Cortex of kidney (tissue), 1 donor: ENCODE measurements at places on chromosomes 1 and 21.

GRCh38 chr1:34279971-34280370 is 103.3 kb downstream of the C1orf94 start:
- DNase-seq = no peak

GRCh38 chr1:21704145-21704544 is 35.0 kb upstream of the RAP1GAP start:
- no peak for DNase-seq

GRCh38 chr1:50371749-50372148 is 51.5 kb downstream of the DMRTA2 start:
- DNase-seq = no peak

GRCh38 chr21:37855271-37855646 is 61.0 kb downstream of the KCNJ6 start:
- DNase-seq = no peak

- DNase-seq = no peak
Observed at GRCh38 chr1:30856260-30856790, 52.2 kb downstream of the SDC3 start.

DNA sequence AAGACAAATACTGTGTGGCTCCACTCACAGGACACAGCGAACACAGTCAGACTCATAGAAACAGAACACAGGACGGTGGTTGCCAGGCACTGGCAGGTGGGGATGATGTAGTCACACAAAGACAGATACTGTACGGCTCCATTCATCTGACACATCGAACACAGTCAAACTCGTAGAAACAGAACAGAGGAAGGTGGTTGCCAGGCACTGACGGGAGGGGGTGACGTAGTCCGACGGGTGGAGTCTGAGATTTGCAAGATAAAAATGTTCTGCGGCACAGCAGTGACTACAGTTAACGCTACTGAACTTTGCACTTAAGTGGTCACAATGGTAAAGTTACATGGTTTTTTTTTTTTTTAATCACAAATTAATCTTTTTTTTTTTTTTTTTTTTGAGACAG is 18.7 kb downstream of the C21orf58 start:
- no peak for DNase-seq

DNA sequence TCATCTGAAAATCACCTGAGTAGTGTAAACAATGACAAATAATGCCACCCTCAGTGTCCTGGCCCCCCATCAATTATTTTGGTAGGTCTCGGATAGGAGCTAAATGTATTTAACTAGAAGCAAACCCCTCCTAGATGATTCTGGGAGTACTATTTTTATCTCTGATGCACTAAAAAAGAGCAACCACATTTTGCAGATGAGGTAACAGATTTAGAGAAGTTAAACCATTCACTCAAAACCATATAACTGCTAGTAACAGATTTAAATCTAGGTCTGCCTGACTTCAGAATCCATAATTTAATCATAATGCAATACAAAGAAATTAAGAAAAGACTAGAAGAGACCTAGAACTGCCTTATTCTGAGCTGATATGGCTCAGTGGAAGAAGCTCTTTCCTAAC is 17.3 kb upstream of the PTCH2 start:
- no peak for DNase-seq

DNA sequence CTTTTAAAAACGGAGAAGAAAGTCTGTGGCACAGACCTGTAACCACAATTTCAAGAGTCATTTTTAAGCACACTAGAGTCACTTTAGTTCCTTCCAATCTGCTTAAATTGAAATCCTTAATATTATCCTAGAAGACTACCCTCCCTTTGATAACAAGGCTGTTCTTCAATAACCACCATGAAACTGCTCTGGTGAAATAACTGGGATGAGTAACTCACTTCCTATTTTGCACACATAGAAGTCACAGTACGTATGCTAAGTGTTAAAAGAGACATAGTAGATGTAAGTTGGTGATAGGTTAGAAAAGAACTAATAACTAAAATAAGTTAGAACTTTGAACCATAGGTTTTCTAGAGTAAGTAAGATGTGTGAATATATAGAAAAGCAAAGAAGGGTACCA is 107.8 kb downstream of the NME7 start:
- DNase-seq = no peak

GRCh38 chr1:182877842-182878241 is 38.7 kb downstream of the DHX9 start:
- no peak for DNase-seq

DNA sequence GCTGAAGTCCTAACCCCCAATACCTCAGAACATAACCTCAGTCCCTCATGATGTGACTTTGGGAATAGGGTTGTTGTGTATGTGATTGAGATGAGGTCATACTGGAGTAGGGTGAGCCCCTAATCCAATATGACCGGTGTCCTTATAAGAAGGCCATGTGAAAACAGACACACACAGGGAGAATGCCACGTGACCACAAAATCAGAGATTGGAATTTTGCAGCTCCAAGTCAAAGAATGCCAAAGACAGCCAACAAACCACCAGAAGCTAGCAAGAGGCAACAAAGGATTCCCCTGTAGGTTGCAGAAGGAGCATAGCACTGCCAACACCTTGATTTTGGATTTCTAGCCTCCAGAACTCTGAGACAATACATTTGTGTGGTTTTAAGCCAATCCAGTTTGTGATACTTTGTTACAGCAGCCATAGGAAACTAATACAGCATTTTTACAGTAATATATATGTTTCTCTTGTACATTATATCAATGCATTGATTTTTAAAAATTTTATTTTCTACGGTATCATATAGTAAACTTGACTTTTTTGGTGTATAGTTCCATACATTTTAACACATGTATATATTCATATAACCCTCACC is 5.4 kb downstream of the ZSWIM5 start:
- DNase-seq = no peak

- no peak for DNase-seq
Observed at GRCh38 chr1:14782741-14783591, 184.5 kb downstream of the KAZN start.

DNA sequence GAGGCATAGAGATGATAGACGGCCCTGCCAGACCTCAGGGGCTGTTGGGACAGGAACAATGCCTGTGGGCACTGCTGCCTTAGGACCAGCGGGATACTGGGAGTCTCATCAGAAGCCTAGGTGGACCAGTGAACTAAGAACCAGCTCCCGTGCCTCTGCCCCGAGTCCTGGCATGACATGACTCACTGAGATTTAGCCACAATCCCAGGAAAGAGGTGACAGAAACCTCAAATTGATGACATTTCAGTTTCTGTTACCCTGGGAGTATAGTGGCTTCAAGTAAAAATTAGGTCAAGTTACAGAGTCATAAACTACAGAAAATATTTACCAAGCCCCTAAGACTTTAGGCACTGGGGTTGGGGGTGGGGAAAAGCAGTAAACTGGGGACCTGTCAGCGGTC is 74.6 kb upstream of the GADD45A start:
- no peak for DNase-seq

- no peak for DNase-seq
Observed at GRCh38 chr1:164092603-164093353, 466.2 kb upstream of the PBX1 start.

- DNase-seq = no peak
Observed at GRCh38 chr1:118186026-118186425, 998 bp upstream of the SPAG17 start.

DNA sequence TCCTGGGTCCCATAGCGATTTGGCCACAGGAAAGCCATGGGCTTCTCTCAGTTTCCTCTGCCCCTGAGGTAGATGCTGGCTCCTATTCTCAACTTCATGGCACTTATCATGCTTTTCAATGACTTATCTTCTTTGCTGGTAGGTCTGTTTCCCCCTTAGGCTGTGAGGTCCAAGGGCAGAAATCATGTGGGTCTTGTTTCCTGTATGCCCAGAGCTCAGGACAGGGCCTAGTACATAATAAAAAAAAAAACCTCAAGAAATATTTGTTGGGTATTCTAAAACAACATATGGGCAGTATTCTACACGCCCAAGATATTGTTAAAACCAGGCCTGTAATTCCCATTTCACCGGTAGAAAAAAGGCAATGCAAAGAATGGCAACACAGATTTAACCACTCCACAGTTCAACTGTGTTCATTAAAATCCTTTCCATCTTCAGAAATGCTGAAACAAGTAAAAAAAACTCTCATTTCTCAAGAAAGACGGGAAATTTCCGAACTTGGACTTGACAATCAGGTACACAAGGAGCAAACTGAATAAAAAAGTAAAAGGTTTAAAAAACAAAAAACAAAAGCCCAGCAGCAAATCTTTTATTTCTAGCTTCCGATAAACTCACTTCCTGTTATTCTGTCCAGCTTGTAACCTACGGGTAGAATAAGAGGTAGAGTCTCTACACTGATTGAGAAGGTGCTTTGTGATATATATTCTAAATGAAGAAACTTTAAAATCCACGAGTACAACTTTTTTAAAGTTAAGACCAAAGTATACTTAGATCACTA is 6.3 kb upstream of the TDRD10 start:
- DNase-seq = no peak

DNA sequence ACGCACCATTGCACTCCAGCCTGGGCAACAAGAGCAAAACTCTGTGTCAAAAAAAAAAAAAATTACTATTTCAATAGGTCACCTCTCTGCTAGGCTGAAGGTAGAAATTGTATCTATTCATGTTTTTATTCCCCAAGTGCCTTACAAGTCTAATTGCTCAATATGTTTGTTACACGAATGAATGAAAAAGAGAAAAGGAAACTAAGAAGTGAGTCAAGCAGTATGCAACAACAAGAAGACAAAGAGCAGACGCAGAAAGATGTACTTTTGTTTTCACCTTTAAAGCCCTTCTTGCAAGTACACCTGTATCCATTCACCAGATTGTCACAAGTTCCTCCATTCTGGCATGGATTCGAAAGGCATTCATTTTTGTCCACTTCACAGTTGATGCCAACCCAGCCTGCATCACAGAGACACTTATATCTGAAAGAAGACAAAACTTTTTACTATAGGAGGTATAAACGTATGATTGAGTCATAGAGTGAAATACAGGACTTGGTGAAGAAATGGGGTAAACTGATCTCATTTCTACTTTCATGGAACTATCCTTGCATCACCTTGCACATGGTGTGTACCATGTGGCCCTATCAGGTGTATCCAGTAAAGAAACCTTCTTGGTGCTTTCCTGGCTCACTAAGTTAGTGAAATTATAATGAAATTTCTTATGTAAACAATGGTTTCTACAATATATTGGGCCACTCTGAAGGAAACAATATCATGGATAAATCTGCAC is 57.1 kb upstream of the ADAM30 start:
- no peak for DNase-seq

GRCh38 chr1:3664700-3665375 is 12.5 kb downstream of the TP73 start:
- DNase-seq = no peak

GRCh38 chr1:75764057-75764655 is 21.9 kb upstream of the RABGGTB start:
- DNase-seq = no peak

DNA sequence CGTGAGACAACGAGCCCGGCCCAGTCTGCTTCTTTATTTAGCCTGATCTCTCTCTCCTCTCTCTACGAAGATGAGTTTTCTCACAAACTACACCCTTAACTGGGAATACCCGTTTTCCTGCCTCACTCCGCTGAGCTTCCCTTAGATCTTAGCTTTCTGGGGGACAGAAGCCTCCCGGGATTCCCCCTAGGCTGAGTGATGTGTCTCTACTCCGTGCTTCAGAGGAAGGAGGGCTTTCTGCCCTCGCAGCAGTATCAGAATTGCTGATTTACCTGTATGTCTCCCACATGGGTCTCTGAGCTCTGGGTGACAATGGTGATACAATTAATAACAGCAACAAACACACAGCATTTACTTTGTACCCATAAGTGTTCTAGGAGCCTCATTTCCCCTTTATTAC is 1.0 kb downstream of the ZBTB17 start:
- DNase-seq = no peak

GRCh38 chr1:229266274-229266673 is 4.6 kb upstream of the RAB4A start:
- no peak for DNase-seq

GRCh38 chr1:5745800-5746610 is 246.2 kb downstream of the NPHP4 start:
- no peak for DNase-seq

GRCh38 chr21:45317398-45318145 is 29.9 kb upstream of the POFUT2 start:
- no peak for DNase-seq

DNA sequence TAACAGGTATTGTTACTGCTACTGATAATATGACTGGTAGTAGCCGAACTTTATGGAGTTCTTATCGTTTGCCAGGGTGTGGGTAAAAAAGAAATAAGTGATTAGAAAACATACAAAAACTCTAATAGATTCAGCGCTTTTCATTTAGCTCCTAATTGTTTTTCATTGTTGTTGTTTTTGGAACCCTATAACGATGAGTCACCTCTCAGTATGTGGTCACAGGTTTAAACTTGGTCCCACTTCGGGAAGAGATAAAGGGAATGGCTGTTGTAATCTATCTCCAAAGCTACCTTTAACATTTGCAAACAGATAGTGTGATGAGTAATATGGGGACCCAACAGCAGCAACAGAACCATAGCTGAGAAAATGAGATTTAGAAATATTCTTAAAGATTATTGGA is 62.7 kb upstream of the BCL10 start:
- DNase-seq = no peak

- DNase-seq = no peak
Observed at GRCh38 chr1:172976222-172977041, 74.3 kb downstream of the TNFSF18 start.

DNA sequence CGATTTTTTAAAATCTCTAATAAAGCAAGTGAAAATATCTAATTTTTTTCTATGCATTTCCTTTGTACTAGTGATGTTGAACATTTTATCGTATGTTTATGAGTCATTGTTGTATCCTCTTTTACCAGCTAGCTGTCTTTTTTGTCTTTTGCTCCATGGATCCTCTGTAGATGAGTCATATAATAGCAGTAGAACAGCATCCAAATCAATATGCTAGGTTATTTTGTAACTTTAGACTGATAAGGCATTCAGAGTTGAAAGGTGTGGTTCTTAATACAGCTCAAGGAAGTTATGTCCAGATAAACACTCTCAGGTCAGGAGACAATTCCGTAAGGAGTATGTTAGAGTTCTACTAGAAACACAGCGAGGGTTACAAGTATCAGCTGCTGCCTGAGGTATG is 31.9 kb downstream of the MAP10 start:
- DNase-seq = no peak

GRCh38 chr1:51997974-51998382 is 7.5 kb upstream of the RAB3B start:
- DNase-seq = no peak

DNA sequence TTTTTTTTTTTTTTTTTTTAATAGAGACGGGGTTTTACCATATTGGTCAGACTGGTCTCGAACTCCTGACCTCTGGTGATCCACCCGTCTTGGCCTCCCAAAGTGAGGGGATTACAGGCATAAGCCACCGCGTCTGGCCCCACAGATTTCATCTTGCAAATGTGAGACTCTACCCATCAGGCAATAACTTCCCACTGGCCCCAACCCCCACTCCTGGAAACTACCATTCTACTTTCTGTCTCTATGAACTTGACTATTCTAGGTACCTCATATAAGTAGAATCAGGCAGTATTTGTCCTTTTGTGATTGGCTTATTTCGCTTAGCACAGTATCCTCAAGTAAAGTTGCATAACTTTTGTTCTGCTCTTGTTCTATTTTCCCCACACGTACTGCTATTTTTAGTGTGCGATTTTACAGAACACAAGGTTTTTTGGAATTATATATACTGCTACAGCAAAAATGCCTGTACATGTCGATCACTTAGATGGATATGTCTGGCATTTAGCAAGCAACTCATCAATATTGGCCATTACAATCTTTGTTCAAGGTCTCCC is 40.2 kb downstream of the ECE1 start:
- DNase-seq = no peak
